ENCODE measurements at places on chromosomes 16 and 17.

DNA sequence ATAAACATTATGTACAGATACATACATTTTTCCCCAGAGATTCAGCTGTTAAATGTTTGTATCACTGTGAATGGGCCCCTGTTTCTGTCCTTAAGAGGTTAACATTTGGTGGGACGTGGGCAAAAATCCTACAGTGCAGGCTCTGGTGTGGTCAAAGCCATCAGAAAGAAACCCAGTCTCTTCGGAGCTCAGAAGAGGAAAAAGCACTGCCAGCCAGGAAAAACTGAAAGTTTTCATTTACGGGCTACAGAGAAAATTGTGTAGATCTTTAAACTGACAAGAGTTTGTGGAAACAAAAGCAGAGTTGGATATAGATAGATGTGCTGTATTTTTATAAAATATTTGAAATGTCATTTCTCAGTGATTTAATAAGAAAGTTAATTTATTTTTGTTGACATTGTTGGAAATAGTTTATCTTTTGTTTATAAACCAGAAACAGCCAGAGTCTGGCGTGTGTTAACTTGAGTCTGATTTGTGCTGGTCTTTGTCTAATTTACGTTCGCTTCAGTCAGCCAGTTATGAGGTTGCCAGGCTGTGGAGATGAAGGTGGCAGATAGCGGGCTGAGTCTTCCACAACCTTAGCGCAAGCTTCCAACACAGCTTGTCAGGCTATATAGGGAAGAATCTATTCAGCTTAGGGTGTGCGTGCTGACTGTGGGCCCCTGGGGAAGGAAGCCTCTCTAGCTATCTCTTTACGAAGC lies 9.5 kb upstream of the TEKT3 start:
- DNase-seq, result peak; percentile 25

DNA sequence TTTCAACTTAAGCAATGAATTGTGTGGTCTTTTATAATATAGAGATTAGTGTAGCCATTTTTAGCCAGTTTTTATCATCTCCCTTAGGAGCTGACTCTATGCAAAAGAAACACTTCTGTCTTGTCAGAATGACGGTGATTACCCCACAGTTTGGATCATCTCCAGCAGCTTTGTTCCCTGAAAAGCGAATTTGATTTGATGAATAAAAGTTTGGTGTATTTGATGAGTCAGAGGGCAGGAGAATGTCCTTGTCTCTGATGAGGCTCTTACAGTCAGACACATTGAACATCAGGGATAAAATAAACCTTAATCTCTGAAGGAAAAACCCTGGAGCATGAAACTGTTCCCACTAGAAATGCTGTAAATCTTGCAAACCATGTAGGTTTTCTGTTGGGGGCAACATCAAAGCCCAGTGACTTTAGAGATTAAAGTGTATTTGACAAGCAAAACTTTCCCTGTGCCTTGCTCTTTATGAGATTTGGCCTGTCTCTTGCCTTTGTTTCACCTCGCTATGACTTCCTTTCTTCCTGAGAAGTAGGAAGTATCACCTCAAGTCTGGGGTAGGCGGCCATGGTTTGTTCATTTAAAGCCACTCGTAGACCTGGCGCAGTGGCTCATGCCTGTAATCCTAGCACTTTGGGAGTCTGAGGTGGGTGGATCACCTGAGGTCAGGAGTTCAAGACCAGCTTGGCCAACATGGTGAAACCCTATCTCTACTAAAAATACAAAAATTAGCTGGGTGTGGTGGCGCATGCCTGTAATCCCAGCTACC lies 209.3 kb downstream of the FTO start:
- peak; percentile 13 for DNase-seq

DNA sequence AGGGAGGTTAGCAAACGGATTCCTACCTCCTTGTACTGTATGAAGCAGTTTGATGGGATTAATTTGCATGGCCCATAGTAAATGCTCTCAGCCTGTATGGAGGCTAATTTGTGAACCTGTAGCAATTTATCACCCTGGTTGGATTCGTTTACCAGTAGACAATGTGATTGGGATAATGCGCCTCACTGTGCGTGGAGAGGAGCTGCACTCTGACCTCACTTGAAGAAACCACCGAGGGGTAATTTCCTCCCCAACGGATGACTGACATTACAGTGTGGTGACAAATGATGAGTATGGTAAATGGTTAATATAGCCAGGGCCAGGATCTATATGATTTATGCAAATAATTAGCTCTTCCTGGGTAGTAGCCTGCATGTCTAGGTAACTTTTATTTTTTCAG lies 479.1 kb upstream of the RBFOX1 start:
- no peak for DNase-seq

DNA sequence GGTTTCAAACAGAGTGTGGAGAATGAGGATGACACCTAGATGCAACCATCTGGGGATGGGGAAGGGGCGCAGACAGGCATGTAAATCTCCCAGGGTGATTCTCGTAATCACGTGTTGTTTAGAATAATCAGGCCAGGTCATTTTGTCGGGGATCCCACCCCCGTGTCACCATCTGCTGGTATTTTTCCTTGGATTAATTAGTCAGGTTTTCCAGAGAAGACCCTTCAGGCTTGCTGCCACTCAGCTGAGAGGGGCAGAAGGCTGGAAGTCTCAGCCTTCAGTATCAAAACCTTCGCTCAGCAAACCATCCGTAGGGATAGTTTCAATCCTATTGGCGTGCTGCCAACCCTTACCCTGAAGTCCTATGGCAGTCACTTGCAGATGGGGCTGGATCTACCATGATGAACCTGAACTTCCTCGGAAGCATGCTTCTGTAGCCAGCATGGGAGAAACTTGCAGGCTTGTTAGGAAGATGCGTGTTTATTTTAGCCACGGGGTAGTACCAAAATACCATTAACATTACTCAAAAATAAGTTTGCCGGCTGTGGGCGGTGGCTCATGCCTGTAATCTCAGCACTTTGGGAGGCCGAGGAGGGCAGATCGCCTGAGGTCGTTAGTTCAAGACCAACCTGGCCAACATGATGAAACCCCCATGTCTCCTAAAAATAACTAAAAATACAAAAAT lies 7.5 kb upstream of the ADCY9 start:
- DNase-seq, result no peak

DNA sequence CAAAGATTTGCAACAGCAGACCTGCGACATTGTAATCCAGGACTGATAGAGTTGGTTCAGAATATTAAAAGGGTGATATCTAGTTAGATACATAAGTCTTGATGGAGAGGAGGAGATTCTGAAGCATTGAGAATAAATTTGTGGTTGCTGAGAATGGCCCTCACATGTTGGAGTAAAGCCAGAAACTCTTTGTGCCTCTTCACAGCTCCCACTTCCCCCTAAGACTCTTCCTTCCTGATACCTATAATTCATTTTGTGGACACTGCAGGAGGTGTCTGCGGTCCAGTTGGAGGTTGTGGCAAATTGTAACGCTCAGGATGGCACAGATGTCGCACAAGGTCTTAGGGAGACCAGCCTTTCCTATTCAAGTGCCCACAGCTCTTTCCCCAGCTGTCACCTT lies 17.5 kb downstream of the WWOX start:
- no peak for DNase-seq

GRCh38 chr17:6011206-6011605 lies 59.0 kb upstream of the WSCD1 start:
- no peak for DNase-seq

DNA sequence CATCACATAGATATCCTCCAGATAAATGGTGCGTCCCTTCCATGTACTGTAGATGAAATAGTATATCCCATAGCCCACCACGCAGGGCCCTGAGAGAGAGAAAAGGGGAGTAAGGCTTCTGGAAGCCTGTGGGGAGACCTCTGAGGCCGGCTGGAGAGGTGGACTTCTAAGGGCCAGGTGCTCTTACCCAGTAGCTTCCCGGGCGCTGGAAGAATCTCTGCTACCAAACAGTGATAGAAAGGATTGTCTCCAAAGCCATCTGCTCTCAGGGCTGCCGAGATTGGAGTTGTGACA lies 718 bp downstream of the SAT2 start:
- no peak for DNase-seq

GRCh38 chr17:50483266-50483665 lies 4.6 kb downstream of the RSAD1 start:
- no peak for DNase-seq
